ENCODE measurements at places on chromosomes 7 and 10.

DNA sequence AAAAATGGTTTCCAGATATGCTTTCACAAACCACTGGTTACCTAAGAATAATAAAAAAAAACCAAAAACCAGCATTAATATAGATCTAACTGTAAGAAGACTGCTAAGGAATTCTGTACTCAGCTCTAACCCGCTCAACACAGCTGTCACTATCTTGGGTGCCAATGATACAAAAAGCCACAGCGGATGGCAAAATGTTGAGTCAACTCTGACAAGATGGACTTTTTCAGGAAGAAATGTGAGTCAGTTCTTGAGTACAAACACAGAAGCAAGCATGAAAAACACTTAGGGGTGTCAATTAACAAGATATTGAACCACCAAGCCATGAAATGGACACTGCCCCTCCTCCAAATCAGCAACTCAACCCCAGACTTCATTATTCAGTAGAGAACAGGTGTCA lies 55.0 kb downstream of the CTTNBP2 start:
- DNase-seq, result no peak

- DNase-seq, result no peak
Measured at GRCh38 chr10:122342293-122343134, 32.0 kb upstream of the PLEKHA1 start.

GRCh38 chr7:138377306-138377705 lies 82.8 kb upstream of the TRIM24 start:
- no peak for DNase-seq

- DNase-seq, result no peak
Measured at GRCh38 chr10:68242051-68242450, 10.1 kb upstream of the ATOH7 start.

DNA sequence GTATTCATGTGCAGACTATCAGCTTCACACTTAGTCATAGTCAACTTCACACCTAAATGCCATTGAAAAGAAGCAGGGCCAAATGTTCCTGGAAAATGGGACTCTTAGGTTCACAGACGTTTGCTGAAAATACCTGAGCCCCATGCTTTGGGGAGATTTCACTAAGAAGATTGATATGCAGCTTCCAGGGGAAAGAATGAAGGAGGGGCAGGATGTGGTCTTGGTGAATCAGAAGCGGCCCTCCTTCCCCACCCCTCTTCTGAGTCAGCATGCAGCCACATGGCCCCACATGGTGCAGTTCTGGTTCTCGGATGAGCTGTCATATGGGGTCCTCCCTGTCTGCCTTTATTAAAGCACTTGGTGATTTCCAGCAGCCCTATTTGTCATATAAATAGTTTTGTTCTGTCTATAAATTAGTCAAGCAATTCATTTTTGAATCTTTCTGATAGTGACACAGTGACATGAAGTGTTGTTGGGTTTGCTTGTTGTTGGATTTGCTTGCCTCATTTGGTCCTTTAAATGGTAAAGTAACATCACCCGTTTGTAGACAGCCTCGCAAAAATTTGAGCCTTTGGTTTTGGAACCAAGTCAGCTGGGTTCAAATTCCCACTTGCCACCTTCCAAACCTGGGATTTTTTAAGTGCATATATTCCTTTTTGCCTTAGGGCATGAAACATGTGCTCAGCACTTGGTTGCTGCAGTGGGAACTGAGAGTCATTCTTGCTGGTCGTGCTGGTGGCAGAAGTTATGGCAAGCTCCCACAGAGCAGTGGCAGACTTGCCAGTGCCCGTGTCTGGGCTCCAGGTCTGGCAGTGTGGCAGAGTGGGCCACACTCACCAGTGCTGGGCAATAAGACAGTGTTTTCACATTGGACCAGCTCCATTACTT lies 68.1 kb upstream of the CDK6 start:
- peak; percentile 93 for DNase-seq

All from RWPE2 (cell line).